ENCODE measurements at places on chromosomes 4 and X.

DNA sequence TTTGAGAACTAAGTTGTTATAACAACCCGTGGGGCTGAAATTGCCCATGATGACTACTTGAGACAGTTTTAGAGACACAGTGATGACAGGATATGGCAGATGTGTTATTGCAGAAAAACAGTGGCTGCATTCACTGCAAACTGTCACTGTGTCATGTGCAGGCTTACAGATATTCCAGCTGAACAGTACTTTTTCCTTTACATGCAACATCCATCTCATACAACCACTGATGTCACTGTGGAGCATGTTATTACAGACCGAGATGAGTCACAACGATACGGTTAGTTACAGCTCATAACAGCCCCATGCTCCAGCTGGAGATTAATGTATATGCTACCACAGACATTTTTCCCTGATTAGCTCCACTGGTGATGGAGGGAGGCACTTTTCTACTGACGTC is 207.4 kb downstream of the TMA16 start:
- no peak for DNase-seq

GRCh38 chr4:10085386-10085785 is 31.2 kb downstream of the WDR1 start:
- no peak for DNase-seq

GRCh38 chr4:85741921-85742591 is 267.1 kb downstream of the ARHGAP24 start:
- DNase-seq = no peak

DNA sequence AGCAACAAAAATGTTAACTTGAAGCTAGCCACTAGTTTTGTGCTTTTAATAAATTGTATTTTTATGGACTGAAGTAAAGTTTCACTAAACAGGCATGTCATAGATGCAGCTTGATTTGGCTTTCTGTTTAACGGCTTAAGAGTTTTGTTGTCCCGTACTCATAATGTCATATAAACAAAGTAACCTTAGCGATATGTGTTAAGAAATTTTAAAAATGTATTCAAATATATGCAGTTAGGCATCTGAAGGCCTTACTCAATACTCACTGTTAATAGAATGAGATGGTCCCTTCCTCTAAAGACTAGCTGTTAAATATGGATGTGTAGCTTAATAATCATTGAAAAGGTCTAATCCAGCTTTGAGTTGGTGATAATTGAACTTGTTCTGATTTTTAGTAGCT is 1.0 kb upstream of the SCLT1 start:
- no peak for DNase-seq
